Skin of body (tissue), 3 donors: ENCODE measurements at places on chromosomes 7 and 10.

GRCh38 chr7:102081244-102081627, 205.4 kb upstream of the SH2B2 start:
- DNase-seq = no peak

- no peak for DNase-seq
Measured at GRCh38 chr10:74738985-74739567, 87.3 kb upstream of the KAT6B start.

GRCh38 chr10:68813559-68813958, 13.8 kb upstream of the STOX1 start:
- no peak for DNase-seq

- no peak for DNase-seq
Measured at GRCh38 chr7:33035776-33036175, 26.8 kb downstream of the NT5C3A start.

DNA sequence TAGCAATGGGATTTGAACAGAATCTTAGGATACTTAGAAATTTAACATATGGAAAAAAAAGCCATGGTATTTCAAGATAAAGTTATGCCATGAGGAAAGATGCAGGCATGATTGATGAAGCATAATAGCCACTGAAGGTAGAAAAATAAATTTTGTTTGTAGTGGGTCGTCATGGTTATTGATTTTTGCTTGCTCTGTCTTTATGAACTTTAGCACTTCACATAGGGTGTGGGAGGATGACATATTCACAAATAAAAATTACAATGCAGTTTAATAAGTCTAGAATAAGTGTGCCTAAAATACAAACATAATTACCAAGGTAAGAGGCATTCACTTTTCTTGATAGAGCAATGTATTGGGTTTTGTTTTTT, 129.1 kb upstream of the SEMA3E start:
- DNase-seq = no peak

GRCh38 chr10:105585753-105586152, 944.7 kb downstream of the SORCS3 start:
- DNase-seq = no peak

GRCh38 chr7:134941185-134941900, 45.0 kb upstream of the AGBL3 start:
- DNase-seq = no peak

- DNase-seq = no peak
Measured at GRCh38 chr7:88301924-88302323, 4.8 kb downstream of the STEAP4 start.

- DNase-seq = no peak
Measured at GRCh38 chr10:43255634-43256431, 11.0 kb downstream of the RASGEF1A start.

- no peak for DNase-seq
Measured at GRCh38 chr7:108178398-108178797, 48.2 kb upstream of the LAMB4 start.

DNA sequence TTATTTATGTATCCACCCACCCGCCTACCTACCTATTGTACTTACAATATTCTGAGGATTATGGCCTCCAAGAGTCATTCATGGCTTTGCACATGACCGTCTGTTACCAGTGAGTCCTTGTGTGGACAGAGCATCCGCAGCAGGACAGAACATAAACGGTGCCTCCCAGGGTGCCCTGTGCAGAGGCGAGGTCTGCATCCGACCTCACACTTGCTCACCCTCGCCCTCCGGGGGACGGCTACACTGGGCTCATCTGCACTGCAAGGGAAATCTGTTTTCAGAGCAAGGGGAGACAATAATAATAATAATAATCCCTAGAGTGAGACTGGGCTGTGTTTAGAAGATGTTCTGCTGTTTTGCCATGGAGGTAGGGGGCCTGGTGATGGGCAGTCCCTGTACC, 29.8 kb downstream of the PFKP start:
- DNase-seq = no peak

- DNase-seq = no peak
Measured at GRCh38 chr7:134724606-134725005, 54.8 kb upstream of the CALD1 start.

GRCh38 chr7:73308074-73308664, 457 bp downstream of the NSUN5 start:
- DNase-seq = no peak

DNA sequence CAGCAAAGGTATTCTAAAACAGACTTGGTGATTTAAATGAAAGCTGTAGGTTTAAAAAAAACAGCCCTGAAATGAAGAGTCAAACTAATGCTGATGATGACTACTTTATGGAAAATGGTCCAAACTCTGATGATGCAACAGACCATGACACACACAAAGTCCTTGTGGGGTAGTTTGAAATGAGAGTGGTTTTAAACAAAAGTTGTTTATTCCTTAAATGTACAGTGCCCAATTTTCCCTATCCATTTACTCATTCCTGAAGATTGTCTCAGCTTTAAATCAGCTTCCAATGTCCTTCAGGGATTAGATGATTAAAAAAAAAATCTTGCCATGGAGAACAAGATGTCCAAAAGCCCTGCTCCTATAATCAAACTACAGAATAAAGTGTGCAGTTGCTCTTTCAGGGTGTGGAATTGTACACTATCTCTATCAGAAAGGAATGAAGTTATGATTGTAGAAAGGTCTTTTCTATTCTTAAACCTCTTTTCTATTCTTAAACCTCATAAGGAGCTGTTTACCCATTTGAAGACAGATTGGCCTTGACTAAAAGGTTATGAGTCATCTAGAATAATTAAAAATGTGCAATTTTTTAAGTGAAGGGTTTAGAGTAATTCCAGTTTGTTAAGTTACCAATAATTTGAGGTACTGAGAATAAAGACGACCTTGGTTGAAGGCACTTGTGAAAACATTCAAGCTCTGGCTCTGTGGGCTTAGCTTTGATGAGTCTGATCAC, 70.2 kb upstream of the ITGA8 start:
- no peak for DNase-seq

DNA sequence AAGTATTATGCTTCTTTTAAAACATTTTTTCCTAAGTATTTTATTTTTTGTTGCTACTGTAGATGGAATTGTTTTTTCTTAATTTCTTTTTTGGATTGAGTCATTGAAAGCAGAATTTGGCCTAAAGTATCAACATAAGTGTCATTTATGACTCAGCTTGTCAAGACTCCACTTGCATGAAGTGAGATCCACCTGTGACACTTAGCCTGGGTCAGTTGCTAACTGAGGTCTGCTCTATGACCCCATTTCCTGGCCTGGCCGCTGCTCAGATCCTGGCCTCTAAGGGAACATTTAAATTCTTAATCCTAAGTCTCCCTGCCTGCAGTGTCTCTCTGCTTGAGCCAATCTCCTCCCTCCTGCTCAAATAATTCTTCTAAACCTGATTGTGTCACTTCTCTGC, 35.5 kb downstream of the TMEM270 start:
- no peak for DNase-seq

DNA sequence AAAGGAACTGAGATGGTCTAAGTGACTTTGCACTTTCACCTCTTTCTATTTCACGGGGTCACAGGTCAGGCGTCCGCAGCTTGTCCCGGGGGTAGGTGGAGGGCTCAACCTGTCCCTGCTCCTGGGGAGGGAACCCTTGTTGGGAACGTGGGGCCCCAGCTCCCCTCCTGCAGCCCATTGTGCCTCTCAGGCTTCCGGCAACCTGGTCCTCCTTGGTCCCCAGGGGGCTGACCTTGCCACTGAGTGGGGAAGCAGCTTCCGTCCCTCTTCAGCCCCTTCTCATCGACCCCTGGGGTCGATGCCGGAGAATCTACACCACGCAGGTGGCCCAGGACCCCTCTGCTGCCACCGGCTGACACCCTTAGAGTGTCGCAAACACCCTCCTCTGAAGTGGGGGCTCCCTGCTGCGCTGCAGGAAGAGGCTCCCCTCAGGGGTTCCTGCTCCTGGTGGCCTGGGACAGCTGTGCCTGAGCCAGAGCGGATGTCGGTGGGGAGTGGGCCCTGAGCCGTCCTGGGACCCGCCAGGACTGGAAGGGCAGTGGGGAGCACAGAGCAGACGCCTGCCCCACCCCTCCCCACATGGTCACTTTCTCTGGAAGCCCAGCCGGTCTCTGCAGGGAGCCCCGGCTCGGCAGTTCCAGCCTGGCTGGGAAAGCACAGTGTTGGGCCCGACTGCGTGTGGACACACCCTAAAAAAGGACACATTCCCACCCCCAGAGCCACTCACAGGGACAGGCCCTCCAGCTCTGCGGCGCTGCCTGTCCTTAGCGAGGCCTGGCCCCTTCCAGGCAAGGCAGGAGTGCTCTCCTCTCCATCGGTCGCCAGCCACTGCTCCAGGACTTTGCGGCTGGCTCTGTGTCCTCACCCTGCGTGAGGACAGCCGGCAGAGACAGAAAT, 357.5 kb upstream of the SHH start:
- DNase-seq = no peak

DNA sequence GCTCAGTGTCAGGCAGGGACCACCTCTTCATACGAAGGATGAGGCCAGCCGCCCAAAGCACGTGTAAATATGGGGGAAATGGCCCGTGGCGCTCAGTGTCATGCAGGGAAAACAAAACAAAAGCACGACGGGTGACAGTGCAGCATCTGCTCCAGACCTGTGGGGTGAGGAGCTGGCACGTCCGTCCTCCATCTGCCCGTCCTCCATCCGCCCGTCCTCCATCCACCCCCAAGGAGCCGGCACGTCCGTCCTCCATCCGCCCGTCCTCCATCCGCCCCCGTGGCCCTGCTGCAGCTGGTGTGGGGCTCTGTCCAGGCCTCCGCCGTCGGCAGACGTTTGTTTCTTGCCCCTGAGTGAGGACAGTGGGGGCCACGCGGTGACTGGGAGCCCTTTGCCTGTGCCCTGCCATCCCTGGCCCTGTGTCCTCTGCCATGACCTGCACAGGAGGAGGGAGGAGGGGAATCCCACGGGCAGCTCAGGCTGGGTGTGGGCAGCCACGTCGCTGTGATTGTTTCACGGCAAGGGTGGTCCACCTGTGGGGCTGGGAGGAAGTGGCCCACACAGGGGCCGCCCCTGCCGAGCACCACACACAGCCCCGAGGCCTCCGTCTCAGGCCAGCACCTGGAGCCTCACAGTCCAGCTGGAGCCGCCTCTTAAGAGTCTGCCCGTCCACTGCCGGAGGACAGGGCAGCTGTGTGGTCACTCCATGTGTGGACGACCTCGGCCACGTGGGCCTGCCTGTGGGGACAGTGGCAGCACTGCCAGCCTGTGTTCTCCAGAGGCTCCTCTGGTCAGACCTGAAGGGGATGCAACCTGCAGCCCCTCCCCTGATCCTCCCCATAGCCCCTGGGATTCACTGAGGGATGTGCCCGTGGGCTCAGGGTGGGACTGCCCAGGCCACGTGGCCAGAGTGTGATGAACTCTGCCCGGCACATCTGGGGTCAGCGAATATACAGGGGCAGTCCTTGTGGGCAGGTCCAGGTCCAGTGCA, 38.2 kb upstream of the DPYSL4 start:
- no peak for DNase-seq

DNA sequence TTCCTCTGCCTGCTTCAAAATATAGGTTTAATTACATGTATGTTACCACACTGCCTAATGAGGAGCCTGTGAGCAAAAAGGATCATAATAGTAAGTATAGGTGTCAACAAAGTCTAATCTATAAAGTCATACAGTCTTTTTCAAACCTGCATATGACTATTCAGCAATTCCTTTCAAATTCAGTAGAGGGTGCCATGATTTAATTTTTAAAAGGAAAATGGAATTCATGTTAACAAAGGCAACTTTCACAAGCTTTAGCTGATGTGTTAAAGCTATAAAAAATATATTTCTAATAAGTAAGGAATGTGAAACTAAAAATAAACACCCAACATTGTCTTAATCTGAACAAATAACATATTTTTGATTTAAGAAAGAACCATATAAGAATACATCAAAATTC, 52.1 kb downstream of the MPP7 start:
- DNase-seq = peak; percentile 47

DNA sequence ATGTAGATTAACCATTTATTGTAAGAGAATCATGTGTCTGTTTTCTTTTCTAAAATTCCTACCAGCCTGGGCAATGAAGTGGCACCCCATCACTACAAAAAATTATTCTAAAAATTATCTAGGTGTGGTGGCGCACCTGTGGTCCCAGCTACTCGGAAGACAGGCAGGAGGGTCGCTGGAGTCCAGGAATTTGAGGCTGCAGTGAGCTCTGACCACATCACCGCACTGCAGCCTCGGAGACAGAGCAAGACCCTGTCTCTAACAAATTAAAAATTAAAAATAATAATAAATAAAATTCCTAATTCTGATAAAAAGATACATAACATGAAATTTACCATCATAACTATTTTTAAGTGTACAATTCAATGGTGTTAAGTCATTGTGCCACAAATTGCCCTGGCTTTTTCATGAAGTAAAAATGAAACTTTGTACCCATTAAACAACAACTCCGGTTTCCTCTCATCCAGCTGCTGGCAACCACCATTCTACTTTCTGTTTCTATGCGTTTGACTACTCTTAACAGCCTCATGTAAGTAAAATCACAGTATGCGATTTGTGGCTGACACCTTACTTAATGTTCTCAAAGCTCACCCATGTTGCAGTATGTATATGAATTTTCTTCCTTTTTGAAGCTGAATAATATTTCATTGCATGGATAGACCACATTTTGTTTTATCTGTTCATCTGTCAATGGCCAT, 20.6 kb upstream of the USP6NL start:
- DNase-seq = no peak

GRCh38 chr7:133301444-133301843, 48.6 kb downstream of the EXOC4 start:
- DNase-seq = no peak

DNA sequence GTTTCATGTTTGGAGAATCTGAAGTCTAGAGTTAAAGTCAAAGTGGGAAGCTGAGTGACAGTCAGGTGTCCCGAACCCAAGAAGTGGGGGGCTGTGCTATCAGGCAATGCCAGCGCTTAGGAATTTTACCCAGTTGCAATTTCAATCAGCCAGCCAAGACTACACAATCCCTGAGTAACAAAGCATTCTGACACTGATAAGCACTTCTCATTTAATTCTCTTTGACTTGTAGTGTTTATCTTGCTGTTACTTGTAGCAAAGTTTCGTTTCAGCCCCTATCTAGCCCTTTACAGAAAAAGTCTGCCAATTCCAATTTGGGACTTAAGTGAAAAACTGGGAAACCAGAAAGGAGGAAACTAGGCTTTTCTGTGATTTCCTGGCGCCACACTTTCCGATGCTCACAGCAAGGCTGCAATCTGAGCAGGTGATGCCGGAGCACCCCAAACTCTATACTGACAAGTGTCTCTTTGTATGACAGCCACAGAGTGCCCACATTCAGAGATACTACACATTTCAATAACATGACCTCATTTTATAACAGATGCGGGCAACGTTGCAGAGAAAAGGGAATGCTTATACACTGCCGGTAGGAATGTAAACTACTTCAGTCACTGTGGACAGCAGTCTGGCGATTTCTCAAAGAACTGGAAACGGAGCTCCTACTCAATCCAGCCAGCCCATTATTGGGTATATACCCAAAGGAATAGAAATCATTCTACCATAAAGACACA, 61.0 kb downstream of the ITIH5 start:
- DNase-seq = peak; percentile 24
